ENCODE measurements at places on chromosomes 12 and 14. TPM values are rescaled to one million over a fixed set of nuclear protein-coding genes. Genes with fewer than 3 reads are reported as not detected.

Gene MOK
- total RNA-seq = 21.6 TPM

Gene RIPK3
- total RNA-seq = not detected

Gene CYP46A1
- not detected for total RNA-seq

Gene SOS2
- total RNA-seq = 26.6 TPM

Gene KCNJ8
- not detected for total RNA-seq

Gene NYNRIN
- 4.2 TPM for total RNA-seq

Gene SDR9C7
- total RNA-seq = not detected
